ENCODE measurements at places on chromosomes 3 and 15.

DNA sequence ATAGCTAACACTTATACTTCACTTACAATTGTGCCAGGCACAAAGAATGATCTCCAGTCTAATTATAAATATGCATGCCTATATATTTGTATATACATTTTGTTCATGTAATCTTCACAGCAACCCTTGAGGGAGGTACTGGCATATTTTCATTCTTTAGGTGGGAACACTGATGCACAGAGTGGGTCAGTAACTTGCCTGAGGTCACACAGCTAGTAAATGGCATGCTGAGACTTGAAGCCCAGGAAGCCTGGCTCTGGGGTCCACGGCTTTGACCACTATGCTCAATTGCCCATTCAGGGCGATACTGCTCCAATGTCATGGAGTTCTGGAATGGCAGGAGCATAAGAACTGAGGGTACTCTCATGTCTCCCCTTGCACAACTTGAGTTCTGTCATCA lies 139.8 kb downstream of the SHQ1 start:
- DNase-seq = no peak

DNA sequence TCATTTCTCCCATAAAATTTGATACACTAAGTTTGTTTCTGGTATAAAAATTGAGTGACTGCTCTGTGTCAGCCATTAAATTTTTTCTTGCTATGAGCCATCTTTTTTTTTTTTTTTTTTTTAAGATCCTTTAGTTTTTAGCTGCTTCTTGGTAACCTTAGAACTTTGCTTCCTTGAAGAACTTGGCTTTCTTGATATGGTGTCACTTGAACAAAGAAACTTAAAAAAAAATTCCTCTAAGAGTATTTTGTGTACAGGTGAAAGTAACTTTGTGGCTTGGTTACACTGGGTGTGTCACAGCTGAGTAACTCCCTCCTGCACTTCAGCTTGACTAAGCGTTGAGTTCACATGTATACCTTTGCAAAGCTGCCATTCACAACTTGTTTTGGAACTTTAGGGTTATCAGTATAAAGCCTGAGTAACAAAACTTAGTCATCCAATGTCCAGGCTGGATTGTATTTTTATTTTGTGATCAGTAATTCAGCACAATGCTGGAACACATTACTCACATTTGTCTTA lies 6.5 kb downstream of the CHD2 start:
- no peak for DNase-seq

DNA sequence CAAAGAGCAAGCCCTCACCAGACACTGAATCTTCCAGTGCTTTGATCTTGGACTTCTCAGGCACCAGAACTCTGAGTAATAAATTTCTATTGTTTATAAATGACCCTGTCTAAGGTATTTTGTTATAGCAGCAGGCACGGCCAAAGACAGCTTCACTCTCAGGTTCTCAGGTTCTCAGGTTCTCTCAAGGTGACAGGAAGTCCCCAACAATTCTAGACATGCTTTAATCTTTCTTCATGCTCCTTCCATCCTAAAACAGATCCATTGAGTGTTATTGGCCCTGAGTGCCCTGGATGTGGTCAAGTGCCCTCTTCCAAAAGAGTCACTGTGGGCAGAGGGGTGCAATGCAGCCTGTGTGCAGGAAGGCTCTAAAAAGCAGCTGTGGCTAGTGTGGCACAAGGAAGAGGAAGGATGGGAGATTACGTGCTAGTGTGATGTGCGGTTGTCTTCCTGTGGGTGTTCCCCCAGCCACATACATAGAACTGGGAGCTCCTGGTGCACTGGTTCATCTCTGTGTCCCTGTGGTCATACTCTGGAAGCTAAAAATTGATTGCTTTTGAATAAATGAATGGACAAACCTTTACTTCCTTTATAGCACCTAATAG lies 11.0 kb upstream of the RAB7A start:
- DNase-seq = no peak

GRCh38 chr3:16233806-16234205 lies 30.9 kb downstream of the DPH3 start:
- DNase-seq = no peak

GRCh38 chr3:170740285-170740684 lies 129.7 kb downstream of the RPL22L1 start:
- no peak for DNase-seq

DNA sequence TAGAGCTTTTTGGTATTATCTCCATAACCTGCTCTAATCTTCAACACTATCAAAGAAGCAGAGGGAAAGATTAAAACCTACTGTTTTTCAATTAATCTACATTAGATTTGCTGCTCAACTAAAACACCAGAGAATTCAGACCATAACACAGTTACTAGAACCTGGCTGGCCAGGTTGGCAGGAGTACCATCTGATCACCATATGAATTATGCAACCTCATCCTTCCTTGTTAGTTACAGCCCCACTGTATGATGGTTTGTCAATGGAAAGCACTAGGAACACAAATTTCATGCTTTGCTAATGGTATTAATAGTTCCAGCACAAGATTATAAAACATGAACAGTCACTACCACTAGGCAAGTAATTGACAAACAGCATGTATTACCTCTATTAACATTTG lies 5.8 kb downstream of the NPHP3 start:
- DNase-seq = no peak

GRCh38 chr3:58572634-58573230 lies 4.5 kb downstream of the FAM107A start:
- DNase-seq = no peak
